ENCODE measurements at places on chromosomes 4 and X. TPM values are rescaled to one million over a fixed set of nuclear protein-coding genes. Genes with fewer than 3 reads are reported as not detected.

The MCF2 gene
- 0.13 TPM for total RNA-seq

The FOXR2 gene
- total RNA-seq, result not detected

The SERPINA7 gene
- not detected for total RNA-seq

The OGT gene
- total RNA-seq, result 128 TPM

The XG gene
- total RNA-seq, result 0.44 TPM

Data from endothelial cell of umbilical vein (primary cell).